ENCODE measurements at places on chromosomes 11 and 22. TPM values are rescaled to one million over a fixed set of nuclear protein-coding genes. Genes with fewer than 3 reads are reported as not detected.

- DNase-seq, result no peak
Measured at GRCh38 chr11:102154806-102155205, 44.6 kb downstream of the YAP1 start.

DNA sequence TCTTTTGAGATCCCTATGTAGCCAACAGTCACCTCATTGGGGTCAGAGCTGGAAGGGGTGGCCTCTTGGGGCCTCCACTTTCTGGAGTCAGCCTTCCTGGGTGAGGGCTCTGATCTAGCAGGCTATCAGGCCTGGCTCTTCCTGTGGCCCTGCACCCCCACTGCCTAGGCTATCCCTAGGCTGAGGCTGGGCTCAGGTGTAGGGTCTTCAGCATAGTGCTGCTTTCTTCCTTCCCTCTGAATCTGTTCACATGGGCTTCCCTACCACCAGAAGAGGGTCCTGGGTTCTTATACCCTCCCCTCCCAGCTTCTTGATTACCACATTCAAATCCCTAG lies 456 bp upstream of the SPI1 start:
- no peak for DNase-seq

DNA sequence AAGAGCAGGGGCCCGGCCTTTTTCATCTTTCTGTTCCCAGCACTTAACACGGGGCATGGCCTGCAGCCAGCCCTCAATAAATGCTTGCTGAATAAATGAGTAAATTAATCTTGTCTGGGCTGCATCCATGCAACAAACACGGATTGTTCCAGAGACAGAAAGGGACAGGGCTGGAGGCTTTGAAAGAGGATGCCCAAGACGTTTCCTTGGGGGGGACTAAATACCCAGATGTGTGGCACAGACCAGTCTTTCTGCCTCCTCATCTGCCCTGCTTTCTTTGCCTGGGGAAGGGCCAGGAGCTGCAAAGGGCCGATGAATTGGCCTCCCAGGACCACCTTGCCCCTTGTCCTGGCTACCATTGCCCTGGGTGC lies 40.4 kb downstream of the SHISAL1 start:
- no peak for DNase-seq

GRCh38 chr22:20948450-20948849 lies 18.6 kb upstream of the AIFM3 start:
- DNase-seq, result no peak

The GLB1L3 gene
- total RNA-seq, result 1.3 TPM

The GAL gene
- total RNA-seq, result not detected

Data from GM12878 (cell line).